ENCODE measurements at places on chromosomes 3 and 15.

DNA sequence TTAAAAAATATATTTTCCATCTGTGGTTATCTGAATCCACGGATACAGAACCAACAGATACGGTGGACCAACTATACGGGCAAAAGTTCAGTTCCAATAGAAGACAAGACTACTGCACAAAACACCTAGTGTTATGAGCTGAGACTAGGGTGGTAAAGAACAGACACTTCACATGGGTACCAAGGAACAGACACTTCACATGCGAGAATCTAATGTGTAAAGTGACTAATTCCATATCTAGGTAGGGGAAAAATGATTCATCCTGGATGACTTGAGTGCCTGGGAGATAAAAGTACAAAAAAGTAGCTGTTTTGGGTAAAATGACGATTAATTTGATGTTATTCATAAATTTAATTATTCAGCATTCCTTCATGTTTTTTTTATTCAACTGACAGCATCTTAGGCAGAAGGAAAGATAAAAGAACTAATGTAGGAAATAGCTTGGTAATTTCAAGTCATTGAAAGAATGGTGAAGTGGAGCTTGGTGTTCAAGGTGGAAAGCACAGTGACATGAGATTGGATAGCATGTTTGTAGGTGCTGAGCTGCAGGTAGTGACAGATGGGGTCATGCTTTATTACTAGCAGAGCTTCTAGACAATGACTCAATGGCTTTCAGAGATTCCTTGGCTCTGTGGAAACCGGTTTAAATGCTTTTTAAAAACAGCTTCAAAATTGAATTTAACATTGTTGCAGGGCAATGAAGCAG is 5.2 kb downstream of the CD200 start:
- DNase-seq = no peak

GRCh38 chr3:42184651-42185443 is 81.1 kb downstream of the CCK start:
- DNase-seq = no peak

DNA sequence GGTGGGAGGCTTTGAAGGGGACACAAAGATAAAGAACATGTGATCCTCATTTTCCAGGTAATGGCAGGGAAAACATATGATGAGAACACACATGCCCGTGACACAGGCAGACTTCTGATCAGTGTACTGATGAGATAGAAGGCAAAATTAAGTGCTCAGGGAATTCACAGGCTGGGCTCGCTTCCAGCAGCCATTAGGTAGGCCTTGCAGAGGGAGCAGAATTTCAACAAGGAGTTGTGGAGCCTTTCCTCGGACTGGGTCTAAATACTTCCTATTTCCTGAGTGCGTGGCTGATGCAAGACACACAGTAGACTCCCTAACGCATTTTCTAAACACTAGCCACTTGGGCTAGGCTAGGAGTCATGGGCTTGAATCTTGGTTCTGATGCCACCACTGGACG is 74.0 kb upstream of the ETV5 start:
- no peak for DNase-seq

GRCh38 chr3:108190346-108190745 is 31.9 kb downstream of the IFT57 start:
- no peak for DNase-seq

GRCh38 chr3:17850448-17850847 is 108.0 kb upstream of the TBC1D5 start:
- no peak for DNase-seq

DNA sequence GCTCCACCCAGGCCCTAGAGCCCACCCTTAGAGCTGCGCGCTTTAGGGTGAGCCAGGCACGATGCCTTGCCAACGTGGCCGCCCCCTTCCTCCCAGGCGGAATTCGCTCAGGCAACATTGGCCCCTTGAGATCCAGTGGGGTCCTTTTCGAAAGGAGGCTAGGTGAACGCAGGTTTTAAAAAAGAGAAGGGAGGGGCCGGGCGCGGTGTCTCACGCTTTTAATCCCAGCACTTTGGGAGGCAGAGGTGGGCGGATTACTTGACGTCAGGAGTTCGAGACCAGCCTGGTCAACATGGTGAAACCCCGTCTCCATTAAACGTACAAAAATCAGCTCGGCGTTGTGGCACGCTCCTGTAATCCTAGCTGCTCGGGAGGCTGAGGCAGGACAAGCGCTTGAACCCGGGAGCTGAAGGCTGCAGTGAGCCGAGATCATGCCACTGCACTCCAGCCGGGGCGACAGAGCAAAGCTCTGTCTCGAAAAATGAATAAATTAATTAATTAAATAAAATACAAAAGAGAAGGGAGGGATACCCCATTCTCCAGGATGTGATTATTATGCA is 984 bp upstream of the RPP25 start:
- DNase-seq = no peak

GRCh38 chr3:107117922-107118536 is 259.2 kb upstream of the CCDC54 start:
- DNase-seq = peak; percentile 2

- DNase-seq = no peak
Measured at GRCh38 chr15:54035616-54036015, 57.4 kb downstream of the UNC13C start.

DNA sequence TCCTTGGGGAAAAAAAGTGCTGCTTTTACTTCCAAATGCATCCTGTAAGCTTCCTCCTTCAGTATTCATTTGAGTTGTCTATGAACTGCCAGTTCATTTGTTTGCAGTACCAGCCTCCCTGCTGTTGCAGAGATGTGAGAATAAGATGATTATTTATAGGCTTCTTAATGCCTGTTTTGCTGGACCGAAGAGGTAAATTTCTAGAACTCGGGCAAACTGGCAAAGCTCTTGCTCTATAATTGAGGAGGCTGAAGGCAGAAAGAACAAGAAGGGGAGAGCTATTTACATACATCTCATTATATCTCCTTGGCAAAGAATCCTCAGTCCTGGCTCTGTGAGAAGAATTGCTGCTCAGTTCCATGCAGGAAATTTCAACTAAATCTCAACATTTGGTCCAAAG is 790.4 kb downstream of the GRM7 start:
- DNase-seq = no peak

DNA sequence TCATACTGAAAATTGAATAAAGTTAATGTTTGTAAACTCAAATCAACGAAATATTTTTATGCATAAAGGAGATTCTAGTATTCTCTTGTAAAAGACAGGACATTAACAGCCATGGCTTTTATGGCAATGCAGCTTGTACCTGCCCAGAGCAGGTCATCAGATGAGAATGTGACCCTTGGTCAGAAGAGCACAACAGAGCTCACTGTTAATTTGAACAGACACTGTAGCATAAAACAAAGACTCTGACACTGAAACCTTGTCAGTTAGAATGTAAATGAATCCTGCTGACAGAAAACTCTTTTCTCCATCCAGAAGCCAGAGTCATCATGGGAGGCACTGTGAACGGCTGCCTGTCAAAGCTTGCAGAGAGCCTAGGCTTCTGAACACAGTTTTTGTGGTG is 410.6 kb downstream of the RAP2B start:
- DNase-seq = no peak

DNA sequence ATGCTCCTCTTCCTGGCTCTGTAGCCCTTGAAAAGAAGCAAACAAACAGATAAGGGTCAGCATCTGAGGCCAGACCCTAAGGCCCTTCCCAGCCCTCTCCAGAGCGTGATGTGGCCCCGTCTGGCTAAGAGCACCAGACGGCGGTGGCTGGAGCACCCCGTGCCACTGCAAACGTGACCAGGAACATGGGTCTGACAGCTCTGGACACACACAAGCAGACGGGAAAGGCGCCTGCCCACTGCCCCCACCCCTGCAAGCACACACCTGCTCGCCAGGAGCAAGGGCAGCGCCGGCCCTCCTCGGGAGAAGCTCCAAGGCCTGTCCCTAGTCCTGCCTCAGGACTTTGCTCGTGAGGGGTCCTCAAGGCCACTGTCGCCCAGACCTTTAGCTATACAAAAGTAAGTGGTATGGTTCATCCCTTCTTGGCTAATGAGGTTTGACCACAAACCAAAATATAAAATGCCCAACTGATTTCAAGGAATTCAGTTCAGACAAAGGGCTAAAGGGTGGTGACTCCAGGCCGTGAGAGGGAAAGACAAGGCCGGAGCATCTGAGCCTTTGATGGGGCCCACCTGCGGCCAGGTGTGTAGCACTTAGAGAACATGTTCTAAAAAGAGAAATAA is 90.4 kb downstream of the XXYLT1 start:
- DNase-seq = no peak

DNA sequence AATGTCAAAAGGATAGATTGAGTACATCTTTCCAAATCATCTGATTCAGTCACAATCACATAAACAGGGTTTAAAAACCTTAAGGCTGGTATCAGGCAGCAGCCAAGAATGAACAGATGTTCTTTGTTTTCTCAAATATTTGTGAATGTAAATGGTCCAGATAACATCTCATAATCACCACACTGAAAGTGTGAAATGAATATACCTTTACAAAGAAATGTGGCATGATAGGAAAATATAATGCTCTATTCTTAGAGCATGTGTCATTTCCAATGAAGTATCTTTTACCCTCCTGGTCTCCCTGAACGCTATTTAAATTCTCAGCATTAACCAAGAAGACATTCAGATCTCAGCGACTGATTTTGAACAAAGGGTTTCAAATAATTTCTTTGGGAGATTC is 8.8 kb upstream of the ACTC1 start:
- no peak for DNase-seq

- no peak for DNase-seq
Measured at GRCh38 chr15:62412686-62413085, 247.6 kb upstream of the C2CD4B start.

DNA sequence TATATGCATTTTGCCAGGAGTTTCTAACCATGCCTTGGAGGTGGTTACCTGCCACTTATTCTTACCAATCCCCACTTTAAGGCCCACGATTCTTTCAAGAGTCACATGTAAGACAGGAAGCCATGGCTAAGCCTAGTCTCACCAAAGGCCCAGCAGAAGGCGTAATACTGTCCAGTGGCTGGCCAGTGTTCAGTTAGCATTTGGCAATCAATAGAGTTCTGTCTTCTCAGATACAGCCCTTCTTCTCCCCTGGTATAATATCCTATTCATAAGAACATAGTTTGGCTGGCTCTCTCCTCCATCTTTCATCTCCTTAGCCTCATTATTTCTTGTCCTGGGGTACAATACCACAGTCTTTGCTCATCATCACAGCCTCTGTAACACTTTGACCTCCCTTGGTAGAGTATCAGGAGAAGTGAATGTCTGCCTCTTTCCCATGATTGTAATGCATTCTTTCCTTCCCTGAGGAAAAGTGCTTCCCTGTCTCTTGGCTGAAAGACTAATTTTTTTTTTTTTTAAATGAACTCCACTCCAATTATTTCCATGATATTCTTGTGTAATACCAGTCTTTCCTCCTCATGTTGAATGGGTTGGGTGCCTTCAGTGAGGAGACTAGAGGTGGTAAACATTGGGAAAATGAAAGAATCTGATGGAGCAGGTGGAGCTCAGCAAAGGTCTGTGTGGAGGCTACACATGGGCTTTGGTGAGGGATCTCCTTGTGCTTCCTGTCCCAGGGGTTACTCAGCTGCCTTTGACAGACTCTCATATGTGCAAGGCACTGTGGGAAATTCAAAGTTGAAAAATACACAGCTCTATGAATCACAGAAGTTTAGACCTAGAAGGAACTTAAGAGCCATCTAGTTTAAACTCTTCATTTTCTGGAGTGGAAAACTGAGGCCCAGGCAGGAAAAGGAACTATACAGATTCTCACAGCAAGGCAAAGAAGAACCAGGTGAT is 218.2 kb downstream of the P3H2 start:
- no peak for DNase-seq
